ENCODE measurements at places on chromosomes 6 and 20.

- no peak for DNase-seq
These were observed 309.0 kb upstream of the CHD6 start for GRCh38 chr20:41927189-41927588.

- DNase-seq, result no peak
These were observed 912 bp upstream of the DIDO1 start for GRCh38 chr20:62927128-62927705.

GRCh38 chr6:89368999-89369398 is 16.5 kb upstream of the UBE2J1 start:
- no peak for DNase-seq

- peak; percentile 41 for DNase-seq
These were observed 4.7 kb downstream of the GTSF1L start for GRCh38 chr20:43722153-43722505.

DNA sequence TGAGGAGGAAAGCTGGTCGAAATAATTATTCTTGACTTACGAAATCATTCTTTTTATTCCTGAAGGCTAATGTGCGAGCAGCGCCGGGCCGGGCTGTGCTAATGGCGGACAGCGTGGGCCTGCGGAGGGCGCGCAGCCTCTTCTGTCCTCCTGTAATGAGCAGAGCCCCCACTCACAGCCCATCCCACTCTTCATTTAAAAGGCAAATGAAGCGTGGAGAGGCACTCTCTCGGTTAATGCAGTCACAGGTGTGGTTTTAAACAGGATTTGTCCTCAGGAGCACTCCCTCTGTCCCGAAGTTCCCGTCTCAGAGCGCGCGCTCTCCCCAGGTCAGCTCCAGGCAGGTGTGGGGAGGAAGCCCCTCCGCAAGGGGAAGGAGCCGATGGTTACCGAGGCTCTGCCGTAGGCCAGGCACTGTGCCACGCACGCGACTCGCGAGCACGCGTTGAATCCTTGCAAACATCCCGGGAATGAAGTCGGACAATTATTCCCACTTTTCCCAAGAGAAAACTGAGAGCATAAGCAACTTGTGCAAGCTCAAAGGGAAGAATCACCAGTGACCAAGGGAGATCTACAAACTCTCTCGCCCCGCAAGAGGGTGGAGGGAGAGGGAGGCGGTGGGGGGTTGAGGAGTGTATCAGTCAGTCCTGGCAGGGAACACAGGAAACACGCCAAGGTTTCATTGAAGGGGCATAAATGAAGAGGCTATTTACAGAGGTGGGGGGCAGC is 35.5 kb upstream of the ZFAND3 start:
- DNase-seq, result no peak

- no peak for DNase-seq
These were observed 41.6 kb upstream of the NOX3 start for GRCh38 chr6:155497273-155497672.

DNA sequence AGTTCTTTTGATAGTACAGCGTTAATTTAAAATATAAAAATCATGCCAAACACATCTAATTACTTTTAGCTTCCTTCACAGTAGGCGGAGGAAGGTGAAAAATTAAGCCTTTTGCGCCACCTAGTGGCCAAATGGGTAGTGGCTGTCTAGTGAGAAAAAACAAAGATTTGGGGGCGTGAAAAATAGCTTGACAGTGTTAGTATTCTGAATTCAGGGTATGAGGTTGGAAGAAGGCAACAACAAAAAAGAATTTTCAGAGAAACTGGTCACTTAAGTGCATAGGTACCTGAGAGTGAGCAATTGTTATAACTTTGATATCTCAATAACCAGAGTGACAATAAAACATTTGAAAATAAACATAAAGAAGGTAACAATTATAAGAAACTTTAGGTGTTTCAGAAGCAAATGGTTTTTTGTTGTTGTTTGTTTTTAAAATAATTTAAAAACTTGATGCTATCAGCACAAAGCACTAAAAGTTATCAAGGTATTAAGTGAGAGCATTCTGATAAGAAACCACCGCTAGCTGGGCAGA is 14.3 kb downstream of the PSMB9 start:
- peak; percentile 74 for DNase-seq

GRCh38 chr6:165962366-165962765 is 205.3 kb downstream of the TBXT start:
- no peak for DNase-seq

- no peak for DNase-seq
These were observed 1223.6 kb upstream of the GJE1 start for GRCh38 chr6:140909156-140909555.

DNA sequence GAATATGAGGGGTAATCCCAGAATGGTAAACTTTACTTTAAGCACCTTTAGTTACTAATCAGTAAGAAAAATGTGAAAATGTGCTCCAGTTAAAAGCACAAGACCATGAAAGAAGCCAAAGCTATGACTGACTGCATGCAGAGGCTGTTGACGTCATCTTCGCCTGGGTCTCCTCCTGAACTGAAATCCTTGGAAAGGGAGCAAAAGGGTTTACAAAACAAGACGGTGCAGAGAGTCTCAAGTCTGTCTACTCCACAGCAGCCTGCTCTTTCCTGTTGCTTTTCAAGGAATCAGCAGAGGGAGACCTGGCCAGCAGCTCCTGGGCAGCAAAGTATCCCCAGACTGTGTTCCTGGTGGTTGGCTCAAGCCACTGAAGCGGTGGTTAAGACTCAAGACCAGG is 10.2 kb downstream of the FKBP1A start:
- DNase-seq, result no peak

DNA sequence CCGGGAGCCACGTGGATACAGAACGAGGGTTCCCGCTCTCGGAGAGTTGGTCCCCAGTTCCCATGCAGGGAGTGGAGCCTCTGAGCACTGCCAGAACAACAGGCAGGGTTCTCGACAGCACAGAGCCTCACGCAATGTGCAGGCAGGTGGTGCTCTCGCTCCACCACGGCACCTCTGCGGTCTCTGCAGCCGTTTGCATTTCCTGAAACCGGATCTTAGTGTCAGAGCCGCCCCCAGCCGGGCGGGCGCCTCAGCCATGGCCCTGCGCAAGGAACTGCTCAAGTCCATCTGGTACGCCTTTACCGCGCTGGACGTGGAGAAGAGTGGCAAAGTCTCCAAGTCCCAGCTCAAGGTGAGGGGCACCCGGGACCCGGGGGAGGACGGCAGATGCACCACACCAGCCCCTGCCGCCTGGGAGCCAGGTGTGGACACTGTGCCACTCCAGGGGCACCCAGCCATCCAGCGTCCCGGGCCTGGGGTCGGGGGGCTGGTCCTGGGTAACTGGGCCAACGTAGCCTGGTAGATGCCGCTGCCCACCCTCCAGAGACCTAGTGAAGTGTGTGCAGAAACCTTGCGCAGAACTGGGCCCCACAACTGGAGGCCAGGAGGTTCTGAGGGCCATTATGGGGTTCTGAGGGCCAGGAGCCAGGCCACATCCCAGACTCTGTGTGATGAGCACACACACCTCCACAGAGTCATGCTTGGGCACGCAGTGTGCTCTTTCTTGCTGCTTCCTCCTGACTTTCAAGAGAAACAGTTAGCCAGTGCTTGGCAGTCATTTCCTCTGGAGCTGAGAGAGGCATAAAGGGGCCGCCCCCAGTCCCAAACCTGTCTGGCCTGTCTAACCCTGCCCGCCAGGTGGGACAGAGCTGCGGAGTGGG is at the start of gene DEF6:
TSS of gene DEF6 (plus strand) at position 218 of the 881 bp plus-strand sequence. CDS start at position 257, 39 bp downstream.
- peak; percentile 78 for DNase-seq

DNA sequence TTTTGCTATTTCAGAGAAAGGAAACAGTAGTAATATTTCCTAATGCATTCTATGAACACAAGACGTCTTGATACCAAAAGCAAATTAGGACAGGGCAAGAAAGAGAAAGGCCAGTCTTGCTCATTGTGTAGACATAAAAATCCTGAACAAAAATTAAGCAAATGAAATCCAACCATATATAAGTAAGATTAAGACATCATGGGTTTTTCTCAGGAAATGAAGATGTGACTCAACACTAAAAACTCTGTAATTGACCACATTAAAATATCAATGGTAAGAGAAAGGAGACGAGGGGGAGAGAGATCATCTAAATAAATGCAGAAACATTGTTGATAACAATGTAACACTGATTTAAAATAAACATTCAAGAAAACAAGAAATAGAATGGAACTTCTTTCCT is 205.4 kb downstream of the SOD2 start:
- DNase-seq, result no peak

DNA sequence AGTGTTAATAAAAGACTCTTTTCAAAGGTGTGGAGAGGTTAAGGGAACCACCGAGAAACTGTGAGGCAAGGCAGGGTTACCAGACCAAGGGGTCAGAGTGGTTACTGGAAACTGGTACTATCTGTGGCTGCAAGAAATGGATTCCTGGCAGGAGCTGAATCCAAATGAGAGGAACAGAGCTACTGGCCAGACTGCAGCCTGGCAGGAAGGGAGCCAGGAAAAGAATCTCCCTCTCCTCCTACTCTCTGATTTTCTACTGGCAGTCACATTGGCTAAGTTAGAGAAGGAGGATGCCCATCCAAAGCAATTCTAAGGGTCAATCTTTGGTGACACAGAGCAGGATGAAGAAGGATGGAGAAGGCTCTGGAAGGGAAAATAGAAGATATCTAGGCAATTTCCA is 211.5 kb downstream of the GRM1 start:
- no peak for DNase-seq

DNA sequence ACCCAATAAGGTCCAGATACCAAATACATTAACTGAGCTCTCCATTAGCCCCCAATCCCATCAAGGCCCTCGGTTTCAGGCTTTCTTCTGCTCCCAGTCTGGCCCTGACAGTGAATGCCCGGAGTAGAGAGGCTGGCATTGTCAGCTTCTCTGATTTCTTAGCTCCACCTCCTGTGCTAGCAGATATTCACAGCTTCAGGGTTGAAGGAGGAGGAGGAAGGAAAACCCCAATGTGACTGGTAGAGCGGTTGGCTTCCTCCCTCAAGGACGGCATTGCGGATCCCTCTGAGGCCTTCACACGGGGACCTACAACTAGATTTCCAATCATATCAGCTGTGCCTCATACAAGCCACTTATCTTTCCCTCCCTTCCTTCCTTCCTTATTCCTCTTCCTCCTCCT is 164.1 kb upstream of the SYNDIG1 start:
- DNase-seq, result no peak

- no peak for DNase-seq
These were observed 146.6 kb downstream of the RNASET2 start for GRCh38 chr6:166809721-166810120.

- DNase-seq, result no peak
These were observed 235.5 kb downstream of the BMP7 start for GRCh38 chr20:57030611-57031600.

DNA sequence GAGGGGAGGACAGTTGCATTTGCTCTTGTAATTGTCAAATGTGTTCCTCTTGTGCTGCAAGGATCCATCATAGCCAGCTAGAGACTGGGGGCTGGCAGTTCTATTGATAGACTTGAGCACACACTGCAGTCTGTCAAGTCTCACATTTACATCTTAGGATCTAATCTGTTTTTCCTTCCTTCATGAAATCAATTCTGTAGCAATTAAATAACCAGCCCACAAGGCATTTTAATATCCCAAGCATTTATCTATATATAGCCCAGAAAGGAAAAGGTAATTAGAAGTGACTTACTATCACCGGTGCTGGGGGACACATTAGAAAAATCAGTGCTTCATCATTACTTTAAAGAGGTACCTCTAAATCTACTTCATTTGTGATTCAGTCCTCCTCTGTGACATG is 143.0 kb upstream of the STXBP5 start:
- no peak for DNase-seq

GRCh38 chr6:116101302-116101718 is 657 bp downstream of the NT5DC1 start:
- no peak for DNase-seq

DNA sequence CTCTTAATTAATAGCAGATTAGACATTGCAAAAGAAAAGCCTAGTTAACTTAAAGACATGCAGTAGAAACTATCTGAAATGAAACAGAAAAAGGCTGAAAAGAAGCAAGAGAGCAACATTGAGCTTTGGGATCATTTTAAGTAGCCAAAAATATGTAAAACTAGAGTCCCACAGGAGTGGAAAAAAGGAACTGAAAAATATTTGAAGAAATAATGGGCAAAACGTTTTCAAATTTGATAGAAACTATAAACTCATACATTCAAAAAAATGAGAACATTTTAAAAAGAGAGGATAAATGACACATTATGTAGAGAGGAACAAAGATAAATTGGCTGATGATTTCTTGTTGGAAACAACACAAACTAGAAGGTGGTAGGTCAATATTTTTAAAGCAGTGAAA is 166.1 kb upstream of the AKAP12 start:
- DNase-seq, result no peak

DNA sequence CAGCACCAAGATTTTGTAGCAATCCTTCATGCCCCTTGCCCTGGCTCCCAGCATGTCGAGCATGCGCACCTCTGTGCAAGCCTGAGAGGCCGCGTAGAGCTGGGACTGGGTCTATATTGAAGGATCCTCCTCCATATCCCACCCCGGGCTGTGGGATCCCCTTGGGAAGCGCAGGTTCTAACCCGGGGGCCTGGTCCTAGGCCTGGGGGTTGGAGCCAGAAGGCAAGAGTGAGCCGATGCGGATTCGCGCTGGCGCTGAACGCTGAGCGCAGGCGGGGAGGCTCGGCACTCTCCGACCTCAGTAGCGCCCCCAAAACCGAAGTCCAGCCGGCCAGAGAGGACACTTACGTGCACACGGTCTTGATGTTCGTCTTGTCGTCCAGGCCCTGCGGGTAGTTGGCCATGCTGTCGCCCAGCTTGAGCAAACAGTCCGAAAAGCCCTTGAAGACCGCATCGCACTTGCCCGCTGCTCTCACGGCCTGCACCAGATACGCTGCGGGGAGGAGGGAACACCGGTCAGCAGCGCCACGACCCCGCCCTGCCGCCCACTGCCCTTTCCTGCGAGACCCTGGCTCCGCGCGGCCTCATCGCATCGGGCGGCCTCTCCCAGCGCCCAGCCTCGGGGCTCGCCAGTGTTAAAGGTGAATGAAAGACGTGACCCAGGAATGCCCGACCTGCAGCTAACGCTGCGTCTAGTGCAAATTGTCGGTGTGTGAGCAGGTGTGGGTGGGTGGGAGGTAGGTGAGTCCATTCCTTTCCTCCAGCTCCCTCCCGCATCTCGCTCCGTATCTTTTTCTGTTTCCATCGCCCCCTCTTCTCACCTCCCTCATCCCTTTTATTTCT is 4.5 kb downstream of the NRN1 start:
- no peak for DNase-seq

DNA sequence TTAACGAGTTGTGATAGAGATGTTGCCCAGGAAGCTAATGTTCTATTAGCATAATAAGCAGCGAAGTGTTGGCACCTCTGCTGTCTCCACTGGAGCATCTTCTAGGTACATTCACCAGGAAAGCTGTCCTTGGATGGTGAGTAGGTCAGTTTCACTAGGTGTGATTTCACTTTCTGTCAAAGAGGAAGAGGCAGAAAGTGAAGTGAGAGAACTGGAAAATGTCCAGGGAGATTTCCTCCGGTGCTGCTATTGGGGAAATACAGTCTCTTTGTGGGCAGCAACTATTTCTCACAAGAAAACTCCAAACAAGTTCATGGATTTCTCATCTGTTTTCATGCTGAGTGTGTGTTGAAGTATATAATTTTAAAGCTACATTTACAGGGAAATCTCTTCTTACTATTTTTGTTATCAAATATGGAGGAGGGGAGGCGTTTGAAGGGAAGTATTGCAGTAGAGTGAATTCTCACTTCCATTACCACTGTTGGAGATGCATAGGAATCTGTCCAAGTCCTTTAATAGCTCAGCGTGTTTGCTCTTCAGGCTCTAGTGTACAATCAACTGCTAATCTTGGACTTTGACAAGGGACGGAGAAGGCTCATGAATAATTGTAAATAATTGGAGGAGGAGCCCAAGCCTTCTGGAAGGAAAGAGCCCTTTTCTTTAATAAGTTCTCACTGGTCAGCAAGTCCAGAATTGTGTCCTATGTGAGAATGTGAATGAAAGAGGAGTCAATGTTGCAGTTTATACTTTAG is 16.1 kb upstream of the TSBP1 start:
- no peak for DNase-seq

Measured in activated CD8-positive, alpha-beta memory T cell treated with anti-CD3 and anti-CD28 coated beads for 4 hours (primary cell).